Kidney tubule cell (primary cell): ENCODE measurements at places on chromosomes 16 and 17.

DNA sequence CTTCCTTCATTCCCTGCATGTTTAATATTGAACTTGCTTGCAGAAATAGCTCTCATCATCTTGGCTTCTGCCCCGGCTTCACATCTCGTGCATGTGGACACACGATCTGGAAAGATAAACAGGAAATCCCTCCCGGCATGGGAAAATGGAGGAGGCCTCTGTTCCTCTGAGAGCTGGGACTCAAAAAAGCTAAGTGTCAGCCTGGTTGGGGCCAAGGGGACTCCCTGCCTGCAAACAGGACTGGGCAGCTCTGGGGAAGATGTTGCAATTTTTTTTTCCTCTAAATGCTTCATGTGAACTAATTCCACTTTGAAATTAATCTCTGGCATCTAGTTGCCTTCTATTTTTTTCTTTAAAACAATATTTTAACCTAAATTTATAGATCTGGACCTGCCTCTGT is 24.8 kb downstream of the ITPRIPL2 start:
- no peak for DNase-seq

DNA sequence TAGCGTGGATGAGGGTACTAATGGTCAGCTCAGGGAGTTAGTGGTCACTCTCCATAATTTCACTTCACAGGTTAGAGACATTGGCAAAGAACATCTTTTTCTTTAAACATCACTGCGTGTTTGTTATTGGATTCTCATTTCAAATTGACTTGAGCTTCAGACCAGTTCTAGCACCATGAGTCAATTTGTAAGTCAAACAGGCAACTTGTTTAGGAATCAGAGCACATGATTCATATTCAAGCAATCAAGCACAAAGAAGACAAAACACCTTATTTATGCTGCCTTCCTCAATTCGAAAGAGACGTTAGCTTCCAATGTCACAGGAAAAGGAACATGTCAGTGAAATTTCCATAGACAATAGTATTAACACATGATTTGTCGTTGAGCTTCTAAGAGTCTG is 62.3 kb downstream of the HS3ST3A1 start:
- DNase-seq = peak; percentile 9

DNA sequence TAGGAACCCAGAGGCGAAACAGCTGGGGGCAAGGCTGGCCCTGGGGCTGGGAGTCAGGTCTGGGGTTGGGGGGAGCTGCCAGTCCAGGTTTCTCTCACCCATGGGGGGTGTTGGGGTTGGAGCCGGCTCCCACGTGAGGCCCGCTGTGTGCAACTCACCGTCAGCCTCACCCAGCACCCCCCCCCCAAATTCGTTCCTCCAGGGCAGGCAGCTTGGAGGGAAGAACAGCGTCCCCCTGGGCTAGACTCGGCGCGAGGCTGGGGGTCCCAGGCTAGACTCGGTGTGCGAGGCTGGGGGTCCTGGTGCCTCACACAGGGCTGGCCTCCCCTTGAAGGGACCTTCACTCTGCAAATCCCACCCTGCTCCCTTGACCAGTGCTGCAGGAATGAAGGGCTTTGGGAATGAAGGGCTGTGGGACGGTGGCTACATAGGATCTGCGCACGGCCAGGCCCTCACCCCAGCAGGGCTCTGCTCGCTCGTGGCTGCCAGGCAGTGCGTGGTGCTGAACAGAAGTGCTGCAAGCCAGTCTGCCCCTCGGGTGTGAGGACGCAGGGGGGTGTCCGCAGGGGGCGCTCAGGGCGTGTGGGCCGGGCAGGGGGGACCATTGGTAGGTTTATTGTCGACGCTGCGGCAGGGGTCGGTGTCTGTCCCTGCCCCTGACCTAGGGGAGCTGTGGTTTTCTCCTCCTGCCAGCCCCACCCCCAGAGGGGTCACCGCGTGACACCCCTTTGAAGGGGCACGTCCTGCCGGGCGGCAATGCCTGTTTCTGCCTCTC is 74.7 kb downstream of the KLHDC4 start:
- no peak for DNase-seq

DNA sequence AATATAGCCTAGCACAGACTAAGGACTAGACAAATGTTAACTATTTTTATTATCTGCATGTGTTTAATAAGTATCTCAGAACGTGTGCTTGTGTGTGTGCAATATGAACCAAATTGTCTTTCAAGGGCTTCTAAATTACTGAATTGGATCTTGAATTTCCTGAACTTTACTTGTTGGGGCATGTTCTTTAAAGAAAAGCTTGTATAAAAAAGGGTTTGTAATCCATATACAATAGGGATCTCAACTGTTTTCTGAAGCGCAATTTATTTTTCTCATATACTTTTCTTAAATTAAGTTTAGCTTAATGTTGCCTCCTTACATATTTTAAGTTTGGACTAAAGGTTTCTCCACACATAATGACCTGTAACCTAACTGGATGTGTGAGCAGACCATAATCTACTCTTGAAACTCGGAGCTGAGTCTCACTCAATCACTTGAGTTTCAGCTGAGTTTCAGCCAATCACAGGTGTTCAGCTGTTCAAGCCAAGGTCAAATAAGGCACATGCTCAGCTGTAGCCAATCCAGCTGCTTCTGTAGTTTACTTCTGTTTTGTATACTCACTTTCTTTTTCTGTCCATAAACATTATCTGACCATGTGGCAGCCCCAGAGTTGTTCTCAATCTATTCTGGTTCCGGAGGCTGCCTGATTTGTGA is 72.3 kb downstream of the CDK5R1 start:
- DNase-seq = no peak

DNA sequence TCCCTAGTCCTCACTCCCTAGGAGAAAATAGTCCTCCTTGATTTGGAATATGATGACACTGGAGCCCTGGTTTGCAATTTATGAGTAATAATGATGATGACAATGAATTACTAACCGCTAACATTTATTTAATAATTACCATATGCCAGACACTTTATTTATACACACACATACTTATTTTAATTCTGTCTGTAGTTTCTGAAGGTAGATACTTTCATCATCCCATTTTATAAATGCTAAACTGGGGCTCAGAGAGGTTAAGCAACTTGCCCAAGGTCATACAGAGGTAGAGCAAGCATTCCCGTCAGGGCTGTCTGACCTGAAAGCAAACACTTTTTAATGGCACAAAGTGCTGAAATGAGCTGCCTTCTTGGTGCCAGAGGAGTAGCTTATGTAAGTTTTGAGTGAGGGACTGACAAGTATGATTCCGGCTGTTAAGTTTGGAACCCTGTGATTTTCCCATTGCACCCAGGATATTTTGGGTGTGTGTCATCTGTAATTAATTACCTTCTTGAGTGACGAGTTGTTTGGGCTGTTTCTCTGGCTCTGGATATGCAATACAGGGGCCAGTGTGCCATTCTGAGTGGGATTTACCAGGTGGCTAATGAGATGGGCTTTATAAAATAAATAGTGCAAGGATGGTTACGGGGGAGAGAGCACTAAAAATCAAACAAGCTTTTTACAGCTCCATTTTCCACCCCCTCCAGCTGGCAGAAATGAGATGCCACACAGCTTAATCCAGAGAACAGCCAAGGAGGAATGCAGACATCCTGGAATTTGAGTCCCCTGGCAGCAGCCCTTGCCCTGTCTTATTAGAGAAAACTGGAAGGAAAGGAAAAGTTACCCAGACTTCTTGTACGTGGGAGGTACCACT is 211.8 kb downstream of the SNX29 start:
- peak; percentile 85 for DNase-seq

- peak; percentile 69 for DNase-seq
These were observed 662 bp downstream of the WIPF2 start for GRCh38 chr17:40219594-40220338.

GRCh38 chr17:41823141-41823524 is 10.3 kb downstream of the FKBP10 start:
- DNase-seq = no peak

GRCh38 chr17:49552070-49552751 is 23.5 kb upstream of the NXPH3 start:
- DNase-seq = no peak

GRCh38 chr17:78890498-78890897 is 12.5 kb downstream of the CEP295NL start:
- no peak for DNase-seq
